ENCODE measurements at places on chromosomes 2 and 18.
A peak's percentile ranks its signal among the peaks of the same experiment; 100 is the strongest.

- H3K36me3 ChIP-seq, result no peaks in the 10 kb centered on the region
- H3K4me1 ChIP-seq, result no peaks in the 10 kb centered on the region
- H3K27me3 ChIP-seq, result no peaks in the 10 kb centered on the region
- H3K27ac ChIP-seq, result no peak overlapping the region
These were observed 1569.5 kb upstream of the NXPH2 start for GRCh38 chr2:140349695-140350094.

DNA sequence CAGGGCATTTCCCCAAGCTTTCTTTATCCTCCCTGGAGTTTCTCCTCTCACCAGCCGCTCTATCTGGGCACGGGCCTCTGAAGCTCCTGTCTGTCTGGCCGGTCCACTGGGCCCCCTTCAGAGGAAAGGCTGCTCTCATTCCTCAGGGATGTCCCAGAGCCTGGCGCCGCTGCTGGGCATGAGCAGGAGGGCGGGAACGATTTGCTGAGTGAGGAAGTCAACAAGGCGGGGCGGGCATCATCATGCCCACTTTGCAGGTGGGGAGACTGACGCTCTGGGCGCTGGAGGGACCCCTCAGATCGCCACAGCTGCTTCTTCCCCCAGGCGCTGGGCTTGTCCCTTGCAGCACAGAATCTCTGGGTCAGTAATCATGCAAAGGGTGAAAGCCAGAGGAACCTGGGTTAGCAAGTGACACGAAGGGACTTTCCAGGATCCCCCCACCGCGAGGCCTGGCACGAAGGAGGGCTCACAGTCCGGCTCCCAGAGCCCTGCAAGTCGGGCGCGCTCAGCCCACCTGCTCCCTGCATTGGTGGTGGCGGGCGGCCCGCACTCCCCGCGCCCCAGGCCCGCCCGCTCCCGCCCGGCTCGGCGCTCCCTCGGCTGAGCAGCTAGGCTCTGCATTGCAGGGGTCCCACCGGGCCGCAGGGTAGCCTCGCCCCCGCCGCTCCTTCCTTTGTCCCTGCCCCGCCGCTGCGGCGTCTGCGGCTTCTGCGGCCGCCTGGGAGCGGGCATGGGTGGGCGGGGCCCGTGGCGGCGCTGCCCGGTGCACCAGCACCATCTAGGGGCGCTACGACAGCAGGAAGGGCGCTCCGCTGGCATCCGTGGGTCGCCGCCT lies 157.8 kb downstream of the CYRIA start:
- peak overlapping the region; percentile 23 for H3K4me3 ChIP-seq
- H3K36me3 ChIP-seq, result no peaks in the 10 kb centered on the region

DNA sequence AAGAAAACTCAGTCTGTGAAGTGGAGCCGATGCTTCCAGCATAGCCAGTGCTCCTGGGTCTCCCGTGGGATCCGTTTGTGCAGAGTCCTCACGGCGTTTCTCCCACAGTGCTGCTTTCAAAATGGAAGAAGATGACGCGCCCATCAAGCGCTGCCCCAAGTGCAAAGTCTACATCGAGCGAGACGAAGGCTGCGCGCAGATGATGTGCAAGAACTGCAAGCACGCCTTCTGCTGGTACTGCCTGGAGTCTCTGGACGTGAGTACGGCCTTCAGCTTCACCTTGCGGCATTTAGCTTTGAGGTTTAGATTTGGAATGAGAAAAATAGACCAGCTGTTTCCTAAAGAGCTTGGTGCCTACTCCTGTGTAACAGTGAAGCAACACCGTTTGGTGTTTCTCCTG lies 107.0 kb downstream of the RNF144A start:
- no peaks in the 10 kb centered on the region for H3K27me3 ChIP-seq
- DNase-seq, result no peak
- H3K36me3 ChIP-seq, result no peaks in the 10 kb centered on the region
- H3K27ac ChIP-seq, result no peak overlapping the region
- H3K4me1 ChIP-seq, result no peaks in the 10 kb centered on the region

DNA sequence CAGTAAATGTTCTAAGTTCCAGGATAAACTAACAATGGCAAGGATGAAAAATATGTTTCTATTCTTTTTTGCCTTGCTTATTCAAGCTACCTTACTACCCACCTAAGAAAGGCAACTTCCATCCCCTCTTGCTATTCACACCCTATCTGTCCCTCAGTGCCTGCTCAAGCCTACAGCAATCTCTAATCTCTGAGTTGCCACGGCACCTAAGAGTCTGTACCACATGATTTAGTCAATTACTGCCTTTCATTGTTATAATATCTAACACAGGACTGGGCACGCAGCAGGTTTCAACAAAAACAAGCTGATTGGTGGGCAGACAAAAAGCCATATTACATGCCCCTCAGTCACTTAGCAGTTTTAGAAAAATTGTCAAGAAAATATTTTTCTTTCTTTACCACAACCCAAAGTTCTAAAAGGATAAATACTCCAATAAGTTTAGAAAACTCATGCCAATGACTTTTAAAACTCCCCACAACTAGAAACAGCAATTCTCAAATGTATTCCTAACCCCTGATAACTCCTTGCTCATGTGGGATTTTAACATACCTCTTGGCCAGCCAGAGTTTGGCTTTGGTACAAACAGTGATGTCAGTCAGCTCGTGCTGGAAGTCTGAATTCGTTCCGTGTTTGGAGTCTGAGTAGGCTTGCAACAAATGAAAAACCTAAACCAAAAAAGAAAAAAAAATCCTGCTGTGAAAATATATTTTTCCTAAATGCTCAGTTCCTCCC lies 117.3 kb upstream of the ZFP36L2 start:
- H3K4me3 ChIP-seq, result no peak overlapping the region
- H3K27me3 ChIP-seq, result no peaks in the 10 kb centered on the region
- peak overlapping the region; percentile 84 for H3K27ac ChIP-seq
- peaks cover 45% of the 10 kb centered on the region for H3K4me1 ChIP-seq

DNA sequence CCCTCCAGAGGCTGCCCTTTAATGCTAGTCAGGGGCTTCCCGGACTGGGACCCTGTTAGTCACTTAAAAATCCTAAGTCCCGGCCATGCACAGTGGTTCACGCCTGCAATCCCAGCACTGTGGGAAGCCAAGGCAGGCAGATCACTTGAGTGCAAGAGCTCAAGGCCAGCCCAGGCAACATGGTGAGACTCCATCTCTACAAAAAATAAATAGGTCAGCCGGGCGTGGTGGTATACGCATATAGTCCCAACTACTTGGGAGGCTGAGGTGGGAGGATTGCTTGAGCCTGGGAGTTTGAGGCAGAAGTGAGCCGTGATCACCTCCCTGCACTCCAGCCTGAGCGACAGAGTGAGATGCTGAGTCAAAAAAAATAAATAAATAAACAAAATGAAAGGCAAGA lies 17.2 kb upstream of the KCNG2 start:
- peaks cover 4% of the 10 kb centered on the region for H3K27me3 ChIP-seq
- H3K4me3 ChIP-seq, result no peak overlapping the region
- DNase-seq, result peak; percentile 0
- no peaks in the 10 kb centered on the region for H3K36me3 ChIP-seq
- H3K4me1 ChIP-seq, result no peaks in the 10 kb centered on the region

All from transverse colon (tissue), 4 donors.